NCI-H446 treated with DMSO at 0.1 percent for 48 hours (cell line): ENCODE measurements at places on chromosomes 5 and 9.

GRCh38 chr5:65760504-65761275 lies 38.7 kb downstream of the NLN start:
- no peak for DNase-seq

DNA sequence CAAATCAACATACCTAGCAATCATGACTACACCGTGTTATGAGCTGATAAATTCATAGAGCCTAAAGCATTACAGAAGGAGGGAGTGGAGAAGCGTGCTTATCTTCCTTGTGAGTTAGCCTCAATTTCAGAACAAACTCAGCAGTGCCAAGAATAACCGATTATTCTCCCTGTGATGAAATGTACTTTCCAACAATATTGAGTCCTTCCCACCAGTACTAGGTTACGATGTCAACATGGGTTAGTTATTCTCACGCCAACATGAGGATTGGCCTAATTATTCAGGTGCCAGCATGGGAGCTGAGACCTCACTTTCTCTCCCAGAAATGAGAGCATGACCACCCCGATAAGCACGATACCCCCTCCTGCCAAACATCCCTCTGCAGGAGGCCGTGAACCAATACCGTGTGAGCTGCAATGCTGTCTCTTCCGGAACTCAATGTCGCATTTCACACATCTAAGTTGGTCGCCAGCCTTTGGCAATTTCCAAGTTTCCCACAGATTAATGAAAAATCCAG lies 193.7 kb downstream of the ENC1 start:
- no peak for DNase-seq

GRCh38 chr9:4686112-4686511 lies 6.7 kb downstream of the CDC37L1 start:
- no peak for DNase-seq

GRCh38 chr5:149747141-149747832 lies 17.2 kb downstream of the PPARGC1B start:
- no peak for DNase-seq
